Stimulated activated CD8-positive, alpha-beta memory T cell treated with anti-CD3 and anti-CD28 coated beads, Interleukin-7, amount 100 ng/mL, for 4 hours (primary cell): ENCODE measurements at places on chromosomes 1 and 21.
A peak's percentile ranks its signal among the peaks of the same experiment; 100 is the strongest.

- no peak for DNase-seq
These were observed 223.9 kb downstream of the S1PR1 start for GRCh38 chr1:101460739-101461138.

GRCh38 chr21:25551569-25551968 lies 55.7 kb downstream of the MRPL39 start:
- DNase-seq: no peak

GRCh38 chr1:246528933-246529731 lies 22.1 kb upstream of the SMYD3 start:
- no peak for DNase-seq

DNA sequence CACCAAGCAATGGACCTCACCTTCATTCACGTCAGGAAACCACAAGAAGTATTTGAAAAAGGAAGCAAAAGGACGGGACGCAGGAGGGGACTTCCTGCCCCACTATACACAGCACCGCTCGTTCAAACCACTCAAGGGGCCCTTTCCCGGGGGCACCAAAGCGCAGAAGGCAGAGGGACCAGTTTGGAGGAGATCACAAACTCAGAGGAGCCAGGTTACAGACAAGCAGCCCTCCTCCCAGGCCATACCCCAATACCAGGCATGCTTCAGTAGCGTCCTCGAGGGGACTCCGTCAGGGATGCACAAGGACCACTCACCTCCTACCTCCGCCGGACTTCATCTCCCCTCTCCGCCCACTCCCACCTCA lies 685 bp downstream of the CRTC2 start:
- no peak for DNase-seq

- DNase-seq: no peak
These were observed 31.5 kb upstream of the LHX4 start for GRCh38 chr1:180198611-180199010.

GRCh38 chr1:223146745-223147144 lies 3.7 kb upstream of the TLR5 start:
- DNase-seq: no peak

DNA sequence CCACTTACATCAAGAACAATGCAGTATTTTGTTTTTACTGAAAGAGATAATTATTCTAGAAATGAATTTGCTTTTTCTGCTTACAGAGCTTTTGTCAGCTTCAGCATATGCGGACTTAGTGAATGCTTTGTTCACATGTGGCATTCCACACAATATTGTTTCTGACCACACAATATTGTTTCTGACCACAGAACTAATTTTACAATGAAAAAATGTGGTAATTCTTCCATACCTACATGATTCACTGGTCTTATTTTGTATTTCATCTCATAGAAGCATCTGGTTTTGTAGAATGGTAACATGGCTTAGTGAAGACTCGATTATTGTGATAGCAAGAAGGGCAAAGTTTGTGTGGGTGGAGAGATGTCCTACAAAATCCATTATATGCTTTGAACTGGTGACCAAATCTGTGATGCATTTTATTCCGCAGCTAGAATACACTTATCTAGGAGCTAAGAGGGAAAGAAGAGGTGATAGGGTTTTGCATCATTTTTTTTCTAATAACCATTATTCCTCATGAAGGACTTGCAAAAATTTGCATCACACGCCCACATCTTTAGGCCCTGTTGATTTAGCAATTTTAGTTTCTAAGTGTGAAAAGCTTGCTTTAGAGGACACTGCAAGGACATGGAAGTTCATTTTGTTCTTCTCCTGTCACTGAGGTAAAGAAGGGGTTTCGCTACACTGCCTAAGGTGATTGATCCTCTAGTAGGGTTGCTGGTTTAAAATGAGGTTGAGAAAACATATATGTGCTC lies 75.3 kb downstream of the HLX start:
- DNase-seq: no peak

GRCh38 chr1:151584278-151584677 lies 27.6 kb upstream of the SNX27 start:
- no peak for DNase-seq

DNA sequence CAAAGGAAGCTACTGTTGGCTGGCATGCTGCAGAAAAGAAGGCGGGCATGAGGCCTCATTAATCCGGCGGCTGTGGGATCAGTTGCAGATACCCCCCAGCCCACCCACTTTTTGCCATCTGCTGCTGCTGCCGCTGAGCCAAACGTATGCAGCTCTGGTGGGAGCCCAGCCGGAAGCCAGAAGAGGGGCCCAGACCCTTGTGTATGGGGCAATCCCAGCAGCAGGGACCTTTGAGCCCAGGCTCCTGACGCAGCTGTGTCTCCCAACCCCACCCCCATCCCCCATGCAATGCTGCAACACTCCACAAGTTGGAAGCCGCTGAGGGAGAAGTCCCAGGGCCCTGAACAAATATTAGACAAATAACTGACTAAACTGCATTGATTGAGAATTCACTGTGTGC lies 106.0 kb downstream of the ELAVL4 start:
- no peak for DNase-seq

GRCh38 chr1:223437151-223437550 lies 43.9 kb downstream of the CCDC185 start:
- DNase-seq: no peak

GRCh38 chr1:109818988-109819764 lies 55.5 kb upstream of the EPS8L3 start:
- no peak for DNase-seq

- no peak for DNase-seq
These were observed 130.5 kb downstream of the TOMM20 start for GRCh38 chr1:234997896-234998741.

DNA sequence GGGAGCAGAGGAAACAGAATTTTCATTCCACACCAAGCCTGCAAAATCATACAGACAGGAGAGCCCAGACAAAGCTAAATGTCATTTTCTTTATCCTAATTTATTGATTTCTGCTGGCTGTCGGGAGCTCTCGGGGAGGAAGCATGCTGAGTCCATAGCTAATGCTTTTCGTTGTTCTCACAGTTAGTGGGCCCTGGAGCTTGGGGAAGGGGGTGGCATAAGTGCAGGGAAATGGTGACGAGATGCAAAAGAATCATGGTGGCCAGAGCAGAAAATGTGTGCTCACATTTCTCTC lies 202.4 kb downstream of the TOMM20 start:
- no peak for DNase-seq

- DNase-seq: no peak
These were observed 169.0 kb downstream of the VAV3 start for GRCh38 chr1:107795994-107796393.

DNA sequence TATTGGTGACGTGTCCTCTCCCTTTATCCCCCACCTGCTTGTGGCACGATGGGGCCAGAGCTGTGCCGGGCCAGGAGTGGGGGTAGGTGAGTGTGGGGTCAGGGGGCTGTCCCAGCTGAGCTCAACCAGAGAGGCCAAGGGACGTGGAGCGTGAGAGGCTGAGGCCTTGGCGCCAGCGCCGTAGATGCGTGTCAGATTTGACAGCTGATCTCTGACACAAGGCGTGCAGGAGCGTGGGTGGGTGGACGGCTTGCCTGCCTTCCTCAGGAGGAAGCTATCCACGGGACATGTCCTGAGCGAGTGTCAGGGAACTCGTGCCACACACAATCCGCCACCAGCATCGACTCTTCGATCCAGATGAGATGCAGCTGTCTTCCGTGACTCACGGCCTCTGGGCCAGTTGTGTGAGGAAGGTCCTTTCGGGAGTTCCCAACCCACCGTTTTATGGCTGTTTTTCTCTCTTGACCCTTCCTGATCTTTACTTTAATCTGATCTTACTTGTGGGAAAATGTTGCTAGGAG lies 56.7 kb downstream of the SPSB1 start:
- DNase-seq: no peak

GRCh38 chr1:40315795-40316594 lies 1.1 kb downstream of the COL9A2 start:
- no peak for DNase-seq

- no peak for DNase-seq
These were observed 311.8 kb upstream of the B3GALT2 start for GRCh38 chr1:193498088-193498655.

GRCh38 chr21:39288987-39289386 lies 24.4 kb downstream of the BRWD1 start:
- no peak for DNase-seq

- DNase-seq: no peak
These were observed 23.0 kb downstream of the ACTA1 start for GRCh38 chr1:229410692-229411433.

DNA sequence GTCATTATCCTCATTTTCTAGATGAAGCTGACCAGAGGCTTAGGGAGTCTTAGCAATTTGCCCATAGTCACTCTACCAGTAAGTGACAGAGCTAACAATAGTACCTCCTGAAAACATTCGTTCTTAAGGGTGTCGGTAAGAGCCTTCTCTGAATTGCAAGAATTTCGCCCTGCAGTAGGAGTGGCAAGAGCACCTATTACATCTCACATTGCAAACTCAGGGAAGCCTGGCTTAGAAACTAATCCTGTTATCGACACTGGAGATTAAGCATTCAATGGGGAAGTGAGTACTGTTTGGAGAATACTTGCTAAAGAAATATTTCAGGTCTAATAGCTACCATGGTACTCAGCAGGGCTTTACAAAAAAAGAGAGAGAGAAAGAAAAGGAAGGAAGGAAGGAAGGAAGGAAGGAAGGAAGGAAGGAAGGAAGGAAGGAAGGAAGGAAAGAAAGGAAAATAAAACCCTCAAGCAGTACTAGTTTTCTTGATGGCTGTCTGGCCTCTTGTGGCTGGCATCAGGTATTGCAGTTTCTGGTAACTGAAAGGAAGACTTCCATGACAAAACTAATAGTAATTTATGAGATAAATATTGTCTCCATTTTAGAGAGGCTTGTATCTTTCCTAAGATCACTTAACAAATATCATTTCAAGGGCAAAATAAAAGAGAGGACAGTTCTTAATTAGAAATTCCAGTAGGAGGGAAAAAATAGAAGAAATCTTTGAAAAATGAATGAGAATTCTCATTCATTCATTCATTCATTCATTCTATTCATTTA lies 10.4 kb downstream of the C1orf226 start:
- no peak for DNase-seq

DNA sequence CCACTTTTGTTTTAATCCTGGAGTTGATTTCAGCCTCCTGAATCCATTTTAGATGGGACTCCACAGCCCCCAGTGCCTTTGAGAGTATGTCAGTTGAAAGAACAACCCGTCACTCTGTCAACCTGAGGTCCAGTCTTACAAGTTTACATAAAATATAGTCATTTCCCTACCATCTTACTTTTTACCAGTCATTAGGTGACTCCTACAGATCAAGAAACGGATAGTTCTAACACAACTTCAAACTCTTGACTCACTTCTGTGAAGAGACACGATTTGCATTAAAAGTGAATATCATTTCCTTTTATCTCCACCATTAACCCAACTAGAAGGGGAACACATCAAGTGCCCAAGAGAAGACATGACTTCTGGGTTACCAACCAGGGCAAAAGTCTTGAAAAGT lies 147.1 kb downstream of the NTPCR start:
- no peak for DNase-seq

DNA sequence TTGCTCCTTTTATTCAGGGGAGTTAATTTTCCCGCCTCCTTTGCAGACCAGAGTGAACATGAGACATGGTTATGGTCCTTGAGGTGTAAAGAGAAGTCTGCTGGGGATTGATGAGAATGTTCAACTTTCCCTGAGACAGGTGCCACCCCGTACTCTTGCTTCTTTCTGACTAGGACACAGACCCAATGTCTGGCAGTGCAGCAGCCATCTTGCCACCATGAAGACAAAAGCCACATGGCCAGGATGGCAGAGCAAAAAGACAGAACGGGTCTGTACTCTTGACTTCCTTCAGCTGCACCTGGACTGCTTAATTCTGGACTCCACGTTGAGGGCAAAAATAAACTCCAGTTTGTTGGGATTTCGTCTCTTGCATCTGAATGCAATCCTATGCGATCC lies 54.1 kb downstream of the KLHDC7A start:
- no peak for DNase-seq

- no peak for DNase-seq
These were observed 2.0 kb downstream of the CHML start for GRCh38 chr1:241638099-241638682.

GRCh38 chr1:49526672-49527071 lies 497.1 kb downstream of the AGBL4 start:
- no peak for DNase-seq

DNA sequence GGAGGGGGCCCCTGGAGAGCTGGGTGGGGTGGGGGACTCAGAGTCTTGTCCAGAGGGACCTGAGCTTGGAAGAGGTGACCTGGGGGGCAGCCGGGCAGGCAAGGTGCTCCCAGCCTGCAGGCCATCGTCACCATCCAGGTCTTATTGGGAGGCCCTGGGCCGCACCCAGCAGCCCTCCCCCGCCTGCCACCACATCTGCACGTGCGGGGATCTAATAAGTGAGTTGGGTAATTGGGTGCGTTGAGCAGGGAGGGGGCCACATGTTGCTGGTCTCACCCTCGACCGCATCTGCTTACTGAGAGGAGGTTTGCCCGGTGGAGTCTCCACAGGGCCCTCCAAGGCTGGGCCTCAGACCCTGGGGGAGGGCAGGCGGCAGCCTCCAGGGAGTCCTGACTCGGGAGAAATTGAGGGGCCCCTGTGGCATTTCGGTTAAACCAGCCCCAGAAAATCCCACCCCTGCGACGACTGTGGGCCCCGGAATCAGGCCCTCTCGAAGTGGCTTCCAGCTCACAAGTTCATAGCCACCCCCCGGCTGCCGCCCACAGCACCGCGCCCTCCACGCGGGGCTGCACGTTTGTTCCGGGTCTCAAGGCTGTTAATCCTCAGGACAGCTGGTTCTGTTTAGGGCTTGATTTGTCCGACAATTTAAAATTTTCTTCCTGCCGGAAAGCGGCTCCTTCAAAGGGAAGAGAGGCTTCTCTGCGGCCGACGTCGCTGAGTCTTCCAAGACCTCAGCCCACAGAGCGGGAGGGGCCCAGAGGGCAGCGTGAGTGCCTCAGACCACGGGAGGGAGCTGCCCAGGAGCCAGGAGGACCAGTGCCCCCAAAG lies 14.7 kb upstream of the COL6A2 start:
- DNase-seq: no peak

- peak; percentile 68 for DNase-seq
These were observed at the start of gene F3 for GRCh38 chr1:94541246-94542087. Gene F3 (minus strand): TSS chr1:94541759. CDS start chr1:94541636, 123 bp downstream.

- no peak for DNase-seq
These were observed 138.9 kb upstream of the VAMP3 start for GRCh38 chr1:7632176-7632575.

DNA sequence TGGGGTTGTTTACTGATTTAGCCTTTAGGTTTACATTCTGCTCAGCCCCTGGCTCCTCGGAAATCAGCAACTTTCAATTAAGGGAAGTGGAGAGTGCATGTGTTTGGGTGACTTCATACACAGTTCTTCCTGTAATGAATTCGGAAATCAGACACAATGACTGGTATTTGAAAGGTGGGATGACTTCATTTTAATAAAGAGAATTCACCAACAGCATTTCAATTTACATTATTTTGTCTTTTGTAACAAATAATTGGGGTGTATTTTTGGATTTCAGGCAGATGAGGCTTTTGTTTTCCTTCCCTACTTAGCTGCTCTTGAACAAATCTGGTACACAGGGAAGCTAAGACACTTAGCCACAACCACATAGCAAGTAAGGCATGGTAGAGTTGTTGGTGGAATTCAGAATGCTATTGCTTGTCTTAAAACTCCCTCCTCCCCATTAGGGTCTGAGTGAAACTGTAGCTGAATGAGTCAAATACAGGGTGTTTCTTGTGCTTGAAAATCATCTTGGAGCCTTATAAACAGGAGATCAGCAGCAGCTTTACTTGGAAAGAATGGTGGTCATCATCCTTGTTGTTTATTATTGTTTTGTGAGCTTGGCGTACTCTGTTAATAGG lies 917 bp downstream of the STX12 start:
- DNase-seq: no peak
